Stimulated activated CD4-positive, alpha-beta T cell treated with anti-CD3 and anti-CD28 coated beads, Interleukin-2, amount 100 ng/mL, for 24 hours (primary cell): ENCODE measurements at places on chromosomes 3 and 15.

DNA sequence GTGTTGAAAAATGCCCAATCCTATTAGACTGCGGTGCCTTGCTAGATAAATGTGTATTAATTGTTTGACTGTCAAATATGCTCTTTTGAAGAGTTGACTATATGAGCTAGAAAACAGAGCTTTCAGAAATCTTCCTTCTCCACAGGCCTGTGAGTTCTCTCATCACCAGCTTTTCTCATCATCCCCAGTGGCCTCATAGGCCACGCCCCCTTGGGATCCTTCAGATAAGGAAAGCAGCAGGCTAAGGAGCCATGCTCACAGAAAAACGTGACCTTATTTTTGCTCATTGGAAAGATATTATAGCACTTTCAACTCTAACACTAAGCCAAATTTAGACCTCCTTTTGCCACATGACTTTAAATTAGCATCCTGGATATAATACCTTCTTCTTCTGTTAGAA, 514.4 kb upstream of the ARRDC4 start:
- DNase-seq = no peak

GRCh38 chr15:78453447-78453846, 15.4 kb downstream of the IREB2 start:
- DNase-seq = no peak

DNA sequence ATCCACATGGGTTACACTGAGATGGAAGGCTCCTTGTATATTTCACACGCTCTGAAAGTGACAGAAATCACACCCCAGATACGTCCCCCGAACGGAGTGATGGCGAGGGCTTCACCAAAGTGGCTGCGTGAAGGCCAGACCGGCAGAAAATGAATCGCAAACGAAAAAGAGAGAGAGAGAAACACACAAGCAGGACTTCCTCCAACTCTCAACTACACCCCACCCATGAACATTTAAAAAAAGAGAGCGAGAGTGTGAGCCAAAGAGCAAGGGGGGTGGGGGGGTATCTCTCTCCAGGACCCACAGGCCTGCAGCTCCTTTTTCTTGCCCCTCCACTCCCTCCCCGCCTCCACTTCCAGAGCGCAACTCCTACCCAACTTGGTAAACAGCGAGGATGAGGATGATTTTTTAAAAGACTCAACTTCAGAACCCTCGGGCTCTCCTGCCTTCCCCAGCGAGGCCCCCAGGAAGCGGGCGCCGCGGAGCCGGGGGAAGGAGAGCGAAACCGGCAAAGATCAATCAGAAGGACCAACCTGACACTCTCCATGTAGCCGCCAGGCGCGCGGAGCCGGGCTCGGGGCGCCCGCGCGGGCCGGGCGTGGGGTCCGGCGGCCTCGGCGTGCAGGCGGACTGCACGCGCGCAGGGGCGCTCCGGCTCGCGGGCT, 519.1 kb downstream of the FOXP1 start:
- peak; percentile 45 for DNase-seq

- no peak for DNase-seq
Measured at GRCh38 chr3:16801223-16801622, 83.5 kb upstream of the PLCL2 start.

DNA sequence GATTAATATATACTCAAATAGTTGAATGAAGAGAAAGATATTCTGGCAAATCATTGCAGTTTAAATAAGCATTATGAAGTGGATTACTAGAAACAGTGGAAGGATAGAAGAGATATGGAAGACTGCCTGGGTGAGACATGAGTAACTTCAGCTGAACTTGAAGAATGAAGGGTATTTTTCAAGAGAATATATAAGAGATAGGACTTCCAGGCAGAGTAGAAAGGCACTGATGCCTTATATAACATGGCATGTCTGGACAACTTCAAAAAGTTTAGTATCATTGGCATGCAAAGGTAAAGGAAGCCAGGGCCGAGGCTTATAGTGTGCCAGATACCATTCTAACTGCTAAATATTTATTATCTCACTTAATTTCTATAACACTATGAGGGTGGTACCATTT, 126.5 kb upstream of the SLC7A14 start:
- no peak for DNase-seq

GRCh38 chr3:150303768-150304167, 104.3 kb upstream of the TSC22D2 start:
- DNase-seq = no peak

DNA sequence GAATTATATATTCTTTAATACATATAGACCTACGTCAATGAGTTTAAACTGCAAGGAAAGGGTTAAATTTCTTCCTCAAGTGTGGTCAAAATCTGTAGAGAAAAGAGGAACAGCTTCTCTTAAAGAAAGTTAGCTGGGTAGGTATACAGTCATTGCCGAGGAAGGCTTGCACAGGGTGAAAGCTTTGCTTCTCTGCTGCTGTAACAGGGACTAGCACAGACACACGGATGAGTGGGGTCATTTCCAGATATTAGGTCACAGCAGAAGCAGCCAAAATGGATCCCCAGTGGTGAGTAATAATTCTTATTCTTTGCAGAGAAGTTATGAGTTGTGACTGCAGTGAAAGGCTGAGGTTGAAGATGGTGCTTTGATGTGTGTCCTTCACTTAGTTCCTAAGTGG, at the start of gene CD86:
CD86 (plus strand) TSS at position 148 of the 400 bp plus-strand sequence; CDS start at position 276, 128 bp downstream.
- DNase-seq = no peak

DNA sequence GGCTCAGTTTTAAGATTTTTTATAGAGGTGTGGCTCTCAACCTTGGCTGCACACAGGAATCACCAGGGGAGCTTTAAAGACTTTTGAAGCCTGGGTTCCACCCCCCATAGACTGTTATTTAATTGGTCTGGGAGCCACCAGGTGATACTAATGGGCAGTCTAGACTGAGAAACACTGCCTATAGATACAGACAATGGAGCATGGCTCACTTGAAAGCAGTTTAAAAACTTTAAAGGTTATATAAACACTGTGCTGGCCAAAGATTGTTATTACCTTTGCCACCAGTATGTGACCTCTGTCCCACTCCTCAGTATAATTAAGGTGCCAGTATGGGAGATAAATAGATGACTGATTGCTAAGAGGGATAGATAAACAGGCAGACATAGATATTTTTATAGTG, 3.8 kb downstream of the GOLIM4 start:
- DNase-seq = no peak

- DNase-seq = no peak
Measured at GRCh38 chr15:83784975-83785374, 131.1 kb downstream of the ADAMTSL3 start.

GRCh38 chr3:124759666-124760401, 29.6 kb downstream of the UMPS start:
- DNase-seq = no peak

DNA sequence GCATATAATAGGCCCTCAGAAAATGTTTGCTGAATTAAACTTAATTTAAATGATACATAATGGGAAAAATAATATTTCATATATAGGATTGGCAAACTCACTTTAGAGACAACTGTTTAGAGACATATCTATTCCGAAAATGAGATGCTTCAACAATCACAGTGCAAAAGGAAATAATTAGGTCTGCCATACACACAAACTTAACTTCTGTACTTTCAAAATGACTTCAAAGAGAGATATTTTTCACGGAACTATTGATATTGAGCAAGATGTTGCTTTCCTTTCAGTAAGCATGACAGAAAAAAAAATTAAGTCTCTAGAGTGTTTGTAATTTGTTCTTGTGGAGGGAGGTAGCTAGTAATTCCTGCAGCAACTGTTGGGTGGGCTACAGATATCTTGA, 769.5 kb downstream of the TUSC7 start:
- DNase-seq = no peak
